A549 treated with Mapracorat at 1 μM for 4 hours (cell line): ENCODE measurements at places on chromosomes 2 and 18. TPM values are rescaled to one million over a fixed set of nuclear protein-coding genes. Genes with fewer than 3 reads are reported as not detected.

Gene FAM124B
- total RNA-seq: not detected in 5 replicates

Gene CCDC74B
- total RNA-seq: 5.7 to 7.3 TPM (median 6.1 TPM) in 5 replicates

Gene C2orf78
- not detected in 5 replicates for total RNA-seq

Gene ANKAR
- total RNA-seq: 0.64 to 1.9 TPM (median 1.5 TPM) in 5 replicates
